CD8-positive, alpha-beta memory T cell (primary cell): ENCODE measurements at places on chromosomes 5 and 9.

- DNase-seq = no peak
Observed at GRCh38 chr9:103362986-103363385, 367.9 kb downstream of the CYLC2 start.

GRCh38 chr5:177232358-177232757 lies 71.2 kb downstream of the RAB24 start:
- no peak for DNase-seq

- no peak for DNase-seq
Observed at GRCh38 chr5:181081989-181082388, 41.9 kb downstream of the BTNL9 start.

GRCh38 chr9:116466271-116467235 lies 220.6 kb upstream of the TRIM32 start:
- DNase-seq = no peak

DNA sequence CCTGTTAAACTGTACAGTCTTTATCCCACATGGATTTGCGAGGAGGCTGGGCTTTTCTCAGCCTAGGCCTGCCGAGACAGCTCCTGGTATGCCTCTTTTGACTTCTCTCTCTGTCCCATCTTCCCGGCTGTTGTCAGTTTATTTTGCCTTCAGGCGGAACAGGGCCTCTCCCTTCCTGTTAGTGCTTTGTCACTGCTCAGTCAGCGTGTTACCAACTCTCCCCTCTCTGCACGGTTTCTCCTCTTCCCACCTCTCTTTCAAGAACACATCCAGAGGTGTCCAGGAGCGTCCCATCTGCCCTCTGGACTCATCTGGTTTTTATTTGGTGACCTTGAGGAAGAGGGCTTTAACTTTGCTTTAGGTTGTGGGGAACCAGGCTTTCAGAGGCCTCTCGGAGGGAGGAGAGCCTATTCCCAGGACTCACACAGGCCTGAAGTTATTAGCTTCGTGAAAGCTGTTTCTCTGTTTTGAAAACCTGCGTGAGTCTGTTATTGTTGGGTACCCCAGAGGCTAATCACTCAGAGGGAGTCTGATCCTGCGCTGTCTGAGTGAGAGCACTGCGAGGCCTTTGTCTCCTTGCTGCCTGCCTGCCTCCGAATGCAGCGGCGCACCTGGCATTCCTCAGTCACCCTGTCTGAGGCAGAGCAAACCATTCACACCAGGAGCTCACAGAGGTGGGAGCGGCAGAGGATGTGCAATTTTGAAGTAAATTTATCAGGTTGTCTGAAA lies 234.4 kb upstream of the MPDZ start:
- DNase-seq = no peak

- DNase-seq = no peak
Observed at GRCh38 chr5:73186976-73187375, 14.0 kb downstream of the TMEM174 start.

DNA sequence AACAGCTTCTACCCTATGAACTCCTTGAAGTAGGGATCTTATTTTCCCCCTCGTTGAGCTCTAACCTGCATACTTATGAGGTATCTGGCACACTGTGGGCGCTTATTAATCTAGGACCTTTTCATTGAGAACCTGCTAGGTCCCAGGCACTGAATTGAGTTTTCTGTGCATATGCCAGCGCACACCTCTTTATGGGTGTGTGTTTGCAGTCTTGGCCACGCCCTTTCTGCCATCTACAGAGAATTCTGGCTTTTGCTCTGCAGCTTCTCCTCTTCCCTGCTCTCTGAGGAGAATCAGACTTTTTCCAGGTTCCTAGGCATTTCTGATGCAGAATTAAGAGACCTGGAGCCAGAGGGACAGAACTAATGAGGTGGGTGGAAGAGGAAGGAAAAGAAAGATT lies 25.4 kb upstream of the SSBP2 start:
- no peak for DNase-seq

DNA sequence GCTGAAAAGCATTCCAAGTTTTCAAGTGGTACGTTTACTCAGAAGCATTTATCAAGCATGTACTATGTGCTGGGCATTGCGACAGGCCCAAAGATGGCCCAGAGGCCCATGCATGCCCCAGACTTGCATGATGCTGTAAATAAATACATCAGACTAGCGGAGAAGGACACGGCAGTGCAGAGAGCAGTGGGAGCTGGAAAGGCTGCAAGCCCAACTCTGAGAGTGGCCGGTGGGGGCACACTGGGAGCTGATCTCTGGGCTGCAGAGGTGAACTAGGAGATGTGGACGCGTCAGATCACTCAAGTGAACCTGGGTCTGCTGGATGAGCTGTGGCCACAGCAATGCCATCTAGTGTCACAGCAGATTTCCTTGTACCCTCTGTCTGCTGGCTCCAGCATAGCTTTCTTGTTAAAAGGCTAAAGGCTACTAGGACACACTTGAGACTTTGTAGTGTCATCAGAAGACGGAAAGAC lies 246.9 kb downstream of the FANCC start:
- no peak for DNase-seq

DNA sequence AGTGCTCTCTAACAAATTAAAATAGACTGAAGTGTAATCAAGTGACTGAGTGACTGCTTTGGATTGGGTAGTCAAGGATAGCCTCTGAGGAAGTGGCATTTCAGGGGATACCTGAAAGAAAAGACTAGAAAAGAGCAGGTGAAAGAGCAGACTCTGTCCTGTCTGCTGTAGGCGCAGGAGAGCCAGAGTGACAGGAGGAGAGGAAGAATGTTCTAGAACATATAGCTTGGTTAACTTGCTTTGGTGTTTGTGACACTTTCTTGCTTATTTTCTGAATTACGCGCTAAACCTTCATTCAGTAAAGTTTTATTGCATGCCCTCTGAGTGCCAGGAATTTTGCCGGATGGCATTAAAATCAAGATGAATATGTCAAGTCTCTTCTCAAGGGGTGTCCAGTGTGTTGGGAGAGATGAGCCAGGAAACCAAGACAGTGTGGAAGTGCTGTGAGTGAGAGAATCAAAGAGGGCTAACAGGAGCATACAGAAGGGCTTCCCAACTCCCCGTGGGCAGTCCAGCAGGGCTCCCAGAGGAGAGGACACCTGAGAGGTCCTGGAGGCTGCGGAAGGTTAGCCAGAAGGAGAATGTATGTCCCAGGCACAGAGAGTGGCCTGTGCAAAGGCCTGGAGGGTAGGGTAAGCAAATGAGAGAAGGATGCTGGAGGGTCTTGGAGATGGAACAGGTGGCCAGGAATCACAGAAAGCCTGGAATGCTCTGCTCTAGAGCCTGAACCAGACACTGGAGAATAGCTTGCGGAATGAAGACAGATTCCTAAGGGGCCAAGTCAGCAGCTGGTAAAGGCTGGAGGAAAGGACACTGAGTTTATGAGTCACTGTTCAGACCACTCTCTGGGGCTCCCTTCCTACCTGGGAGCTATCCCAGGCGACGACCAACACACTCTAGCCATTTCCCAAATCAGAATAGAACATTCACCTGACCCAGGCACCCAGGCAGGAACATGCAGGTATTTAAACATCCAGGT lies 59.3 kb downstream of the SLC22A5 start:
- DNase-seq = no peak

DNA sequence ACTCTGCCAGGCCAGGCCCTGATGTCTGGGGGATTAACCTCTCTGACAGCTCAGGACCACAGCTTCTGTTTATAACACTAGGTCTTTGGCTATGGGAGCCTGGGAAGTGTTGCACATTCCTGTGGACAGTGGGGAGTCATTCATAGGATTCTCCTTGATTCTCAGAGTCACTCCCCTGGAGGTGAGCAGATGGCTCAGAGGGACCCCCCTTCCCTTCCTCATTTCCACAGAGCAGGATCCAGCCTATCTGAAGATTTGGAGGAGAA lies 60.2 kb downstream of the NRG2 start:
- DNase-seq = no peak

GRCh38 chr9:117938086-117938485 lies 233.9 kb downstream of the TLR4 start:
- DNase-seq = no peak

GRCh38 chr9:91042541-91042940 lies 240.9 kb downstream of the SYK start:
- no peak for DNase-seq

DNA sequence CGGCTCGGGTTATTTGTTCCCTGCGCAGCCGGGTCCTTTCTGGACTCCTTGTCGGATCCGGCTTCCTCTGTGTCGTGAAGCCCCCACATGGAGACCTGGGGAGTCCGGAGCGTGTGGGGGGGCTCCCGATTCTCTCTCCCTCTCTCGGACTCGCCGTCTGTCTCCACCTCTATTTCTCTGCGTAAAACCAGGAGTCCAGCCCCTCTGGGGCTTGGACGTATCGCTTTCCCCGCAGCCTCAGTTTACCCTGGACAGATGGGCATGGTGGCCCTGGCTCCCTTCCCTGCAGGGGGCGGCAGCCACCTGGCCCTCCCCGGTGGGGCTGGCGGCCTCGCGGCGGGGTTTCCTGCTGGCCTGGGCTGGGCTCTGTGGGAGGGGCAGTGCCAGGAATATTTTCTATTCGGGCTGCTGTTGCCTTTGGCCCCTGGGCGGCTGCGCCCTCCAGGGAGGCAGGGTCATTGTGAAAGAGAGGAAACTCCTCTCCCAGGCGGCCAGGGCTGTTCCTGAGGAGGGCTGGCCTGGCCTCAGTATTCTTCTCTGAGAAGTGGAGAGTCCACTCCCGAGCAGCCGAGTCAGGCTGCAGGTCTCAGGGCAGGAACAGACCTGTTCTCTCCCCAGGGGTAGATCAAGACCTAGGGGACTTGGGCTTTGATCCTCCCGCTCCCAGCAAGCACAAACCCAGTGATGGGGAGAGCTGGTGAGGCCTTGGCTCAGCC lies 665 bp downstream of the ASS1 start:
- no peak for DNase-seq

DNA sequence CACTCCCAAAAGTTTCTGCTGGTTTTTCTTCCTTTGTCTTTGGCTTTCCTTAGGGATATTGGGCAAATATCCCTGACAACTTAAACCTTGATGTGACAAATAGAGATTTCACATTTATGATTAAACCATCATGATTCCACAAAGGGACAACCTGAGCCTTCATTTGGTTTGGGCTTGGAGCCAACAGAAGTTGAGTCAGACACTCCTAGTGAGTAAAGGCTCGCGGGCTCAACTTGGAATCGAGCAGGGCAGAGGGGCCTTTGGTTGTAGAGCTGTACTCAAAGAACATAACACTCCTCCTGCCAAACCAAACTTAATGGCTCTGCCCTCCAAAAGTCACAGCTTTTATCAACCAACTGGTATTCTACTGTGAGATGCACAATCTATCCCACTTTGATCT lies 290.2 kb upstream of the MAP3K1 start:
- DNase-seq = no peak

- DNase-seq = no peak
Observed at GRCh38 chr9:134187110-134187531, 22.8 kb upstream of the RNU6ATAC start.

GRCh38 chr9:109317311-109317978 lies 3.4 kb downstream of the EPB41L4B start:
- DNase-seq = no peak

GRCh38 chr9:94490465-94490864 lies 64.4 kb upstream of the PCAT7 start:
- DNase-seq = no peak

DNA sequence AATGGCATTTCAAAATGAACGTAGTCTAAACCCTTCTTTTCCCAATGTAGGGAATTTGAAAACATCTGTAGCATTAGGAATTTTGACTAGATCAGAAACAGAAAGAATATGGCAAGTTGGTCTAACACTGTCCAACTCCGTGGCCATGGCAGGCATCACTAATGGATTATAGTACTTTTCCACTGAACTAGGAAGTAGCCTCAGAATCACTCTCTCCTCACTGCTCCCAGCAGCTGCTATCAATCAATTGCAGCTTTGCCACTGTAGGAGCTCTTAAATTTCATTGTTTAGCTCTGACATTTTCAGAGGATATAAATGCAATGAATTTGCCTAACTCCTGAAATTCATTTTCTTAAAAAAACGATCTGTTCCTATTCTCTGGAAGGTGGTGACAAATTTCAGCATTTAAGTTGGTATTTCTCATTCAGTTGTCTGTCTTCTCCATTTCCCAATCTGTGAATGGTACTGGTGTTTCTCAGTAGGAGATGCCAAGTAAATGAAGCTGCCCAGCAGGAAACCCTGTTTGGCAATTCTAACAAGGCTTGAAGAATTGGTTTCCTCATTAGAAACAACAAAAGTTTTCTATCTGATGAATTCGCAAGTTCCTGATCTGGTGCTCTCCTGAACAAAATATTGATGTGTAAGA lies 64.7 kb downstream of the TLR4 start:
- DNase-seq = no peak

DNA sequence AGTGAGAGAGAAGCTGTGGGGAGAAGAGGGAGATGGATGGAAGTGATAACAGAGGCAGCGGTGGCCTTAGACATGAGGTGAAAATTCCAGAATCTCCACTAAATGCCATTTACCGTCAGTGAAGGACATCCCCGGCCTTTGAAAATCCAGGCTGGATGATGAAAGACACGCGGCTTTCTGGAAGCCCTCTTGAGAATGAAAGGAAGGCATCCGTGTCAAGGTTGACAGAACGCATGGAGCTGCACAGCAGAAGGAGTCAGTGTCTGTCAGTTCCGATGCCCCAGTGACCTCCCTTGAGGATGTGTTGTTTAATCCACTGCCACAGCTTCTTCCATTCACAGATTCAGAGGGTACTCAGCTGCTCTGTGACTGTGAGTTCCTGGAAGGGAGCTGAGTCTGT lies 114.9 kb downstream of the ICE1 start:
- DNase-seq = no peak

DNA sequence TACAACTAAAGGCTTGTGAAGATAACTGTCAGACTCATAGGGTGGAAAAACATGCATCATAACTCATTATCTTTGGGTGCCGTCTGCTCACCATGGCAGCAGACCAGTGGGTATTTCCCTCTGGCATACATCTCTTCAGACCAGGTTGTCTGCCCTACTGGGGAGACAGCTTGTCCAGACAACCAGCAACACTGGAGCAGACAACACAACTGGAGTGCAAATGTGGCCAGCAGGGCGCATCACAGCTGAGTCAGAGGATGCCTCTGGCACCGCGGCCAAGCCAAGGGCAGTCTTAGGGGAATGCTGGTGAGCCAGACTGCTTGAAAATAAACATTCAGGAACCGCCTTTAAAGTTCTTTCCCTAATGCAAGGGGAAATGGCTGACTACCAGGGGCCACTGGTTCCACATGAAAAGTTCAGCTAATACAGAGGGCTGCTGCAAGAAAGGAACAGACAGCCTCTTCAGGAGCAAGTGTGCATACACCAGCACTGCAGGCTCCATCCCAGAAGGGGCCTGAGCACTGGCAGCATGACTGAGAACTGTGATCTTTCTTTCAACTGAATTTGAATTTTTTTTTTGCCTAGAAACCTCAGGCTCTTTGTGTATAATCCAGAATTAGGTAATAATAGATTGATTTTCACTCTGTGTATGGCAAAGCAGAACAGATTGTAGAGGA lies 77.3 kb downstream of the MAMDC2 start:
- DNase-seq = no peak

DNA sequence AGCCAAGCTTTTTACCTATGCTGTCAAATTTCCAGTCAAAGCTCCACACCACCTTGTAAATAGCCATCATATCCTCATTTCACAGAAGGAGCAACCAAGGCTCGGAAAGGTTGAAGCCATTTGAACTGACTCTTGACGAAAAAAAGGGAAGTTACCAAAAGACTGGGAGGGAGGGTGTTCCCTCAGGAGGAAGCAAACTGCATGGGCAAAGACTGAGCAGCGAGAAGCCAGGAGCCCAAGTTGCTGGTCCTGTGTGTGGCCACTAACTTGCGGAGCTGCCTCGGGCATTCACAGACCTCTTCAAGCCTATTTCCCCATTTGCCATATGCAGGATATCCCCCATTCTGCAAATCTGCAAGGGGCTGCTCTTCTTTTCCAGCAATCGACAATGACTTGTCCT lies 37.4 kb downstream of the TTLL11 start:
- no peak for DNase-seq
